ENCODE measurements at places on chromosomes 4 and X.

DNA sequence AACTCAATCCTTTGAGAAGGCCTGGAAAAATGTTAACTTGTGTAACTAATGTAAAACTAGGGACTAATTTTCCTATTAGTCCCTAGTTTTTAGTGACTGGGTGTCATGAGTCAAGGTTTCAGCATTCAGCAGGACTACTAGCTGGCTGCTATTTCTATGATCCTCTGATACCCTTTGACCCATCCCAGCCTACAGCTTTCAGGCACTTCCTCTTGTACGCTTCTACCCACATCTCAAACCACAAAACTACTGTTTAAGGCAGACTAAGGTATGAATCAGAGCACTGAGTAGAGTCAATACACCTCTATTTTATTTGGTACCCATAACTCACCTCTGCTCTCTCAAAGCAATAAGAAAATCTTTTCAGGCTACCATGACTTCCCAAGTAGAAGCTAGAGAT lies 809.6 kb downstream of the PDHA2 start:
- no peak for DNase-seq

DNA sequence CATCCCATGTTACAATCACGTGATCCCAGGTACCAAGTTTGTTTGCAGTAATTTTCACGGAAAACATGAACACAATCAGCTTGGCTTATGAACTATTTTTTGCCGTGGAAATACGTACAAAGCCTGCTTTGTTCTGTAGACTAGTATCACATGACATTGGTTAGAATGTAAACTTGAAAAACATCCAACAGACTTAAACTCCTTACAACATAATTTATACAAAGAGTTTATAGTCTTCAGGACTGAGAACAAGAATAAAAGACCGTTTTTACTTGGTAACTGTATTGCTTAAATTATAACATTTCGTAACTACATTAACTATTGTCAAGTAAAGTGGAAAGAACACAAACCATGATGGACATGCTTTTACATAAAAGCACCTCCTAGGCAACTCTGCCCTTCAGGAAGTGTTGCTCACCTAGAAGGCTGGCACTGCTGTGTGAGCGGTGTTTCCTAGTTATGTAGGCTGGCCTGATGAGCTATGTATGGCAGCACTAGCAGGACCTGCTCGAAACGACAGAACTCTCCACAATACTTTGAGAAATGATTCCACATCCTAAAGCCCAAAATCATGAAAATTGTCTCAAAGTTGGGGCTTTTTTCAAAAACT lies 41.8 kb upstream of the WDR1 start:
- no peak for DNase-seq

DNA sequence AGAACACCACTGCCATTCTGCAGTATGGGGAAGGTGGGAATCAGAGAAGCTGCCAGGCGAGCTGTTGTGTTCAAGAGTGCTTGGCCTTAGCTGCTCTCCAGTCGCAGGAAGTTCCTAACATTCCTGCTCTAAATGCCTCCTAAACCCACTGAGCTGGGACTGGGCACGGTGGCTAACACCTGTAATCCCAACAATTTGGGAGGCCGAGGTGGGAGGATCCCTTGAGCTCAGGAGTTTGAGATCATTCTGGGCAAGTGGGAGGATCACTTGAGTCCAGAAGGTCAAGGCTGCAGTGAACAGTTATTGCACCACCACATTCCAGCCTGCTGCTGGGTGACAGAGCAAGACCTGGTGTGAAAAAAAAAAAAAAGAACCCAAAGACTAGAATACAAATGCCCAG lies 690.3 kb upstream of the FAM241A start:
- no peak for DNase-seq

GRCh38 chr4:166277853-166278252 lies 404.8 kb downstream of the TLL1 start:
- DNase-seq = no peak

DNA sequence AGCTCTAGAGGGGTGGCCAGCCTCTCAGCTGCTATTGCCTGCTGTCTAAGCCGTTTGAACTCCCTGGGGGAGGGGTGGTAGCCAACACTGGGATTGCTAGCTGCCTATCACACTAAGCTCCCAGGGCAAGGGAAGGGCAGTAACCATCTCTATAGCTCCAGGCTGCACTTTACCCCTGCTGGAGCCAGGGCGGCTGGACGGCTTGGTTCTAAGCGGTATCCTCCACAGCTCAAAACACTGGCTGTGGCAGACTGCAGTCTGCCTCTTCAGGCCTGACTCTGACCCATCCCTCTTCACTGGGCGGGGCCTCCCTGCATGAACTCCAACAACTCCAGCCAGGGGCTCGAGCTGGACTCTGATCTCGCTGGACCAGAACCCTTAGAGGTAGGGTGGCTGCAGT lies 55.3 kb upstream of the GNRHR start:
- DNase-seq = no peak

DNA sequence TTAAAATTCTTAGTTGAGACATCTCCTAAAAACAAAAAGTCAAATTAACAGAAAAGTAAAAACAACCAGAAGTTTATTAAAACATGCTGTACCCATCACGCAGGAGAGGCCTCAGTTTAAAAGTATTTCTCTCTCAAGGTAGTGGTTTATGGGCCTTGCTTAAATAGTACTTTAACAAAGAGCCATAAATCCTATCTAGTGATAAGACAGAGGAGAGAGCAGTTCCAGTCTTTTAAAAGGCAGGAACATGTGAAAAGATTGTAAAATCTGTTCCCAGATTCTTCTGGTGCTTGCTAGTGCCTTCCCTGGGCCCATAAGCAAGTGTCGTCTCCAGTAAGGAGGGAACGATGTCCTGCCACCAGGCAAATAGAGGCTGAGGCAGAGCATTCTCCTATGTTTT lies 476.3 kb upstream of the ADGRL3 start:
- DNase-seq = no peak
